ENCODE measurements at places on chromosomes 12 and 14.

GRCh38 chr12:39623919-39624318, 4.3 kb upstream of the ABCD2 start:
- DNase-seq, result no peak

DNA sequence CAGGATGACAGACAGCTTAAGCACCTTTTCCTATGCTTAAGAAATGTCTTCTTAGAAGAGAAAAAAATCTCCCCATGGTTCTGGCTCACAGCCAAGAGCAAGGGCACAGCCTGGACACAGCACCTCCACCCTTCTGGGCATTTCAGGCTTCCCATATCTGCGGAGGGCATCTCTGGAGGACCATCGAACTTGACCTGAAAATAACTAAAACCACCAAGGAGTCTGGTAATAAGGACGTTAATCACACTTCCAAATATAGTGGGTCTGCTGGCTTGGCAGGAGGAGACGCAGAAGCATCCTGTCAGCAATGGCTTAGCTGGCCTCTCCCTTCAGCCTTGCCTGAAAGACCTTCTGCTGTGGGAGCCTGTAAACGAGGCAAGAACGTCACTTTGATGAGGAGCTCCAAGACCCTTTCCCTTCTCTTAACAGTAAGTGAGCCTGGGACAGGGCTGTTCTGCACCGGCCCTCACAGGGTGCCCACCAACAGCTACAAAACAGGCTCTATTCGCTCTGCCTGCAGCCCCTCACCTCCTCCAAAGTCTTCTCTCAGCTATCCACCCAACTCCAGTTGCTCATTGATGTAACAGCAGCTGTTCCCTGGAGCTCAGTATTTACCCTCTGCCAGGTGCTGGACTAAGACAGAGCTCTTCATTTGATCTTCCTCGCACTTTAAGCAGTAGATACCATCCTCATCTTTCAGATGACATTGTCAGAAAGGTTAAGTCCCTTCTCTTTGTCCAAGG, 13.2 kb downstream of the SETD3 start:
- no peak for DNase-seq

GRCh38 chr12:131287015-131287937, 333.6 kb downstream of the ADGRD1 start:
- DNase-seq, result peak; percentile 13

DNA sequence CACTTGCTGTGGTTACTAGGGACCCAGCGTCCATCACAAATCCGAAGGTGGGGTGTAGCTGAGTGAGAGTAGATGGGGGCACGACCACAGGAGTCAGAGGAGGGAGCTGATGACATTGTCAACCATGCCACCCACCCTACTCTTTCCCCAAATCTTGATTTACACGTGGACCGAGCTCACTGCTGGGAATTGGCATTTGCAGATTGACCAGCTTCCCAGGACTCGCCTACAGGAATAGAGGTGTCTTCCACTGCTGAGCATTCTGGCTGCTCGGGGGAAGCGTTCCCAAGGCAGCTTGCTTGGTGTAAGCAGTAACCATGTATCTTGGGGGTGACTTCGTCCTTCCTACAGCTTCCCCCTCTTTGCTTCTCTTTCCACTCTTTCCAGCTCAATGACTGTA, 353 bp upstream of the PTPRR start:
- no peak for DNase-seq

- DNase-seq, result no peak
Observed at GRCh38 chr12:212715-213526, 1.0 kb downstream of the SLC6A12 start.

Measured in tibial artery (tissue), 4 donors.